ENCODE measurements at places on chromosomes 3 and 15.
A peak's percentile ranks its signal among the peaks of the same experiment; 100 is the strongest.

DNA sequence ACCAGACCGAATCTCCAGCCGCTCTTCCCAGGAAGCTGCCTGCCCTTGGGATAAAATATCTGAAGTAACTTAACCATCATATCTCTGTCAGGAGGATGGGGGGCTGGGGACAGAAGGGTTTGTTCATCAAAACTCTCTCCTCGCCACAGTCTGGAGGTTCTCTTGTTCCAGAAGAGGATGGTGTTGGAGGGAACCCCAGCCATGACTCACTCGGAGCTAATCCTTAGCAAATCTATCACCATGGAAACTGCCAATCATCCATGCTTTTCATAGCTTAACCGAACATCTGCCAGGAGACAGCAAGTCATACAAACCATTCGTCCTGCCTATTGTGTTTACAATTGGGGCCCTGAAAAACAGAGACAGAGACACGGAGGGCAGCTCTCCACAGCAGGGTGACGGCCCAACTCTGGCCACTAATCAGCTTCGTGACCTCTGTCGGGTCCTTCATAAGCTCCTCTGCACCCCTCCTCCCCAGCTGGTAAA lies 73.8 kb upstream of the HEG1 start:
- peak; percentile 18 for DNase-seq

DNA sequence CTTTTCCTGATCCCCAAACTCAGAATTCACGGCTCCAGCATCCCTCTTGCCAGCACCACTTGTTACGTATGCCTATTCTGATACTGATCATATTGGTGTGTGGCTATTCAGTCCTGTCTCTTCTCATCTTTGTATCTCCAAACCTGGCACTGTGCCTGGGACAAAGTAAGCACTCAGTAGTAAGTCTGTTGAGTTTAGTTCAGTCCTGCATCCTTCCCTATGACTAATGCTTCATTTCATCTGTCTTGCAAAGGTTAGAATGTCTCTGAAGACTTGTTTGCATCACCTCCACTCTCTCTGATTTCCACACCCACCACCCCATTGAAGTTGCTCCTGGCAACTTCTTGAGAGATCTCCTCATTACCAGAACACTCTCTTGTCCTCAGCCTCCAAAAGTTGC lies 80.3 kb downstream of the HMG20A start:
- no peak for DNase-seq

DNA sequence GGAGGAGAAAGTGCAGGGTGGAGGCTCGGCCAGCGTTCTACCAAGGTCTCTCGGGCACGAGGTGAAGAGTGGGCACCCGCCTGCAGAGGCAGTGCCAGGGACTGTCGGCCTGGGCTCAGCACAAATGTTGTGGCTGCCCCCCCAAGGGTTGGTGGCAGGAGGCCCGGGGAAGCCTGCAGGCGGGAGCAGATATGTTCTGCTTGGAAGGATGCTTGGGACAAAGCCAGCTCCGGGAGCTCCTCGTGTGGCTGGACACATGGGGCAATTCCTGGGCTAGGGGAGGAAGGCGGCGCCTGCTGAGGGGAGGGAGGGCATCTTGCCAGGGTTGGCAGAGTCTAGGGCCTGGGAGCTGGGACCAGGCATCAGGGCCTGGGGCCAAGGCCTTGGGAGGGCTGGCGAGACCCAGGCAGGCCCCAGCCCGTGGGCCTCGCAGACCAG lies 30.4 kb upstream of the FBLN2 start:
- no peak for DNase-seq

DNA sequence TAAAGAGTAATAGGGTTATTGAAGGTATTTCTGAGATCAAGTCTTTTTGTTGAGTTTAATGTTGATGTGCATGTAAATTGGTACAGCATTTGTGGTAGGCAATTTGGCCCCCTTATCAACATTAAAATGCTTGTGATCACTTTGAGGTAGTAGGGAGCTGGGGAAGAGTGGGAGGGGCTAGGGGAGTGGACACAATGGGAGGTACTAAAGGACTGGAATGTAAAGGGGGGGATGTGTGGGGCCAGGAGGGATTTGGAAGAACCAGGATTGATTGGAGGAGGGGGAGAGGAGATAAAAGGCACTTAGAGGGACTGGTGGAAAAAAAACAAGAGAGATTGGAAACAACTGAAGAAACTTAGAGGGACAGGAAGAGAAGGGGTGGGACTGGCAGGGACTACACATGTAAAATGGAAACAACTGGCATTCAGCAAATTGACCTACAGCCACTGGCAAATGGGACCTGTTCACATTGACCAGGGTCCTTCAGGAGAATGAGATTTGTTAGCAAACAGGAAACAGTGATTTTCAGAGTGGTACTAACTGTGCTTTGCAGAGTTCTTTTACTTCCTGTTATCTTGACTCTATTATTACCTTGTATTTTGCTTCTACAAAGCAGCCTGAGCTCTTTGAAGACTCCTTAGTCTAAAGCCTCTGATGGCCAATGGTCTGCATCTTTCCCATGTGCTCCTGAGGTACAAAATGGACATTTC lies 47.8 kb upstream of the ZBTB38 start:
- no peak for DNase-seq

GRCh38 chr15:53046153-53046790 lies 256.1 kb upstream of the ONECUT1 start:
- DNase-seq: no peak

Data from NCI-H2081 (cell line).